ENCODE measurements at places on chromosomes 1 and 21.

GRCh38 chr1:234217316-234217840, 155.9 kb upstream of the COA6 start:
- no peak for DNase-seq

GRCh38 chr1:234697741-234698140, 87.8 kb upstream of the IRF2BP2 start:
- DNase-seq, result no peak

- DNase-seq, result no peak
Observed at GRCh38 chr21:29958551-29958950, 18.8 kb upstream of the GRIK1 start.

GRCh38 chr1:27940297-27940696, 5.5 kb downstream of the SMPDL3B start:
- peak; percentile 81 for DNase-seq

- DNase-seq, result no peak
Observed at GRCh38 chr1:197351821-197352440, 83.9 kb downstream of the CRB1 start.

DNA sequence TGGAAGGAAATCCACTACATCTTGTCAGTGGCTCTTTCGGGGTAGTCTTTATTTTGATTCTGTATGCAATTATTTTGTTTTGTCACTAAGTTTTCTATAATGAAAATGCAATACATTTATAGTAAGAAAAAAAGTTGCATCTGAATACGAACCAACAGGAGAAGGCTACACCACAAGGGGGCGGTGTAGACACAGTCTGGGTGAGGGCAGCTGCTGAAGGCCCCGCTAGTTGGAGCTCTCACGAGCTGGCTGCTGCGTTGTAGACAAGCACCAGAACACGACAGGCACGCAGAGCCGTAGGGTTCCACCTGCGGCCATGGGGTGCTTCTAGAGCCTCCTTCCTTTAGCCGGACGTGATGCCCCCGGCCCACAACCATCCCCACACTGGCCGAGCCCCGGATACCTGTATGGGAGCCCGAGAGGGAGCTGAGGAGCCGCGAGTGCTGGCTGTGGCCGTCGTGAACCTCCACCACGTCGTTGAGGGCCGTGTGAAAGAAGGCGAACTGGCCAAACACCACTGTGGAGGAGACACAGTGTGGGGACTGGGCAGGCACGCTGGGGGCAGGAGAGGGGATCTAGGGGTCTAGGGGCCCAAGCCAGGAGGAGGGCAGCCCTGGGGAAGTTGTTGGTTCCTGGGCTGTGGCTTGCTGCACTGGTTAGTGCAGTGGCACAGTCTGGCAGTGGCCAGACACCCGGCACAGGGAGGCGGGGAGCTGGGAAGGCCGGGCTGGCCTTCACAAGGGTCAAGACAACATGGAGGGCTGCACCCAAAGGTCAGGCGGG, 160.8 kb downstream of the ZSCAN20 start:
- DNase-seq, result peak; percentile 79

DNA sequence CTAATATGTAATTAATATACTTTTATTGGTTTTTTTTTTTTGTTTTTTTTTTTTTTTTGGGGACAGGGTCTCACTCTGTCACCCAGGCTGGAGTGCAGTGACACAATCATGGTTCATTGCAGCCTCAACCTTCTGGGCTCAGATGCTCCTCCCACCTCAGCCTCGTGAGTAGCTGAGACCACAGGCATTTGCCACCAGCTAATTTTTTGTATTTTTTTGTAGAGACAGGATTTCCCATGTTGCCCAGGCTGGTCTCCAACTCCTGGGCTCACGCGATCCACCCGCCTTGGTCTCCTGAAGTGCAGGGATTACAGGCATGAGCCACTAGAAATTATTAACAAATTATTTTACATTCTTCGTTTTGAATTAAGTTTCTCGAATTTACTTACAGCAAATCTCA, 16.8 kb upstream of the POGZ start:
- no peak for DNase-seq

Data from CD4-positive, alpha-beta T cell treated with Interleukin-12 subunit alpha and Interleukin-12 subunit beta, for 1 hour (primary cell).